ENCODE measurements at places on chromosomes 5 and 9.

GRCh38 chr5:53576674-53577073 lies 16.2 kb downstream of the NDUFS4 start:
- DNase-seq, result no peak

DNA sequence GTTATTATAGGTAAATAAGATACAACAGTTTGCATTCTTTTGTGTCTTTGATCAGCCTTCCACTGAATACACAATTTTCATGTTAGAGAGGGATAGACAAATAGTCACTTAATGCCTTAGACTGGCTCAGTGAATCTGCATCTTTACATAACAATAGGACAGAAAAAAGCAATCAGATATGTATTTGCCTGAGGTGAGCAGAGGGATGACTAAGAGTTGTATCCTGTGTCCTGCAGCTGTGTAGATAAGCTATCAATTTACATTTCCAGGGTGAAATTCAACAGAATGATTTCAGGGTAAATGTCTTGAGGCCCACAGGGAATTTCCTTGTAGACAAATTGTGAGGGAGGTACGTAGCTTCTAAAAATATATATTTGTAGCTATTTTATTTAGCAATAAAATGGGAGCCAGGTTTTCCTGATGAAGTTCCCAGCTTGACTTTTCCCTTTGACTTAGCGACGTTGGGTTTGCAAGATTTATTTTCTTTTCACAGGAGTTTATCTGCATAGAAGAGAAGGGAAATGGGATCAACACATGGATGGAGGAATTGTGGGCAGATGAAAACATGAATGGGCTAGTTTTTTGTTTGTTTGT lies 586.1 kb upstream of the CDH6 start:
- no peak for DNase-seq

DNA sequence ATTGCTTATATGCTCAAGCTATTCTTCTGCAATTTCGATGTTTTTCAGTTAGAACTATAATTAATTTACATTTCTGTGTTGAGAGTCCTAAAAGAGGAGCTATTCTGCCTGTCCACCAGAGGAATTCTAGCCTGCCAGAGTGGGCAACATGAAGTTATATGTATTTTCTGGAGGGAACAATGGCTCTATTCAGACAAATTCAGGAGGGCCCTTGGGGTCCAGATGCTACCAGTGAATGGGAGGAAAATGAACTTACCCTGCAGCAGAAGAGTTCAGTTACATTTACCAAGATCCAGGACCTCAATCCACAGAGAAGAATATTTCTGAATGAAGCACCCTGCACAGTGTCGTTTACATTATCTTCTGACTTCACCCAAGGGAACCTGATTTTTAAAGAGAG lies 80.7 kb downstream of the ITGA1 start:
- DNase-seq, result no peak

GRCh38 chr9:13269589-13270452 lies 9.7 kb downstream of the MPDZ start:
- DNase-seq, result no peak

DNA sequence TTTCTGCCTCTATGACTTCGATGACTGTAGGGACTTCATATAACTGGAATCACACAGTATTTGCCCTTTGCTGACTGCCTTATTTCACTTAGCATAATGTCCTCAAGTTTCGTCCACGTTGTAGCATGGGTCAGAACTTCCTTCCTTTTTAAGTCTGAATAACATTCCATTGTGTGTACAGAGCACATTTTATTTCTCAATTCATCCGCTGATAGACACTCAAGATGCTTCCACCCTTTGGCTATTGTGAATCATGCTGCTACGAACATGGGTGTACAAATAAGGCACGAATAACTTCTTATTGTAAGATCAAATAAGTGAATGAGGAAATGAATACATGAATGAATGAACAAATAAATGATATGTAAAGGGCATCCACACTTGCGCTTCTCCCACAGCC lies 13.0 kb downstream of the BARX1 start:
- no peak for DNase-seq

DNA sequence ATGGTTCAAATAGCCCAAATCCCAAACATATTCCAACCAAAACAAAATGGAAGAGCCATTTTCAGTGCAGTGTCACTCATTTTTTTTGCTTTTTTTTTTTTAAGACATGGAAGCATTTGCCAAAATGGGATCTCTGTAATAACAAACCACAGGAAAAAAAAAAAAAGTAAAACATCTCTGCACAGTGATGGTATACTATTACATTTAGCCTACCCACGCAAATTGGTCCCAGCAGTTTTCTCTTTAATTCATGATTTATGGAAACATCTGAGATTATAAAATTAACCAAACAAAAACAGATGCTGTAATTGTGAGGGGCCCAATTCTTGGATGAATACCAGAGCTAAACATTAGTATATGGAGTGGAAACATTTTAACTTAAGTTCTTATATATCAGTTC lies 566.6 kb downstream of the ZNF608 start:
- DNase-seq, result no peak

GRCh38 chr5:16679863-16680262 lies 63.1 kb upstream of the RETREG1 start:
- no peak for DNase-seq

- DNase-seq, result no peak
Measured at GRCh38 chr5:132267931-132268768, 10.7 kb downstream of the PDLIM4 start.

DNA sequence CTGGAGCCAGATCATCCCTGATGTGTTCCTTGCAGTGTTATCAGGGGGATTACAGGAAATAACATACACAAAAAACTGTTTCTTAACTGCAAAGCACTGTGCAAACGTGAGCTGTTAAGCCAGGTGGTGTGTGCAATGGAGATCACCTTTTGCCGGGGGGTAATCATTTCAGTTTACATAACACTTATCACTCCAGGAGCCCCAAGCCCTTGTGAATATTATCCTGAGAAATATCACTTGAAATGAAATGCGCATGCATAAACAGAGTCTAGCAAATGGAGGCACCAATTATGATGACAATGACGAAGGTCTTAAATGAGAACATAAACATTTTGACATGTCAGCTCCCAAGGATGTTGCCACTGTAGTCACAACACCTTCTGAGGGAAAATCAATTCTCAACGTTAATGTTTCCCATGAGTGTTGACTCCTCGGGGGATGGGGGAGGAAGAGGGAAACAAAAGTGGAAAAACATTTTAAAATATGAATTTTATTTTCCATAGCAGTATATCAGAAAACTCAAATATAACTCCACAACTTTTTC lies 54.5 kb upstream of the RAD23B start:
- no peak for DNase-seq

DNA sequence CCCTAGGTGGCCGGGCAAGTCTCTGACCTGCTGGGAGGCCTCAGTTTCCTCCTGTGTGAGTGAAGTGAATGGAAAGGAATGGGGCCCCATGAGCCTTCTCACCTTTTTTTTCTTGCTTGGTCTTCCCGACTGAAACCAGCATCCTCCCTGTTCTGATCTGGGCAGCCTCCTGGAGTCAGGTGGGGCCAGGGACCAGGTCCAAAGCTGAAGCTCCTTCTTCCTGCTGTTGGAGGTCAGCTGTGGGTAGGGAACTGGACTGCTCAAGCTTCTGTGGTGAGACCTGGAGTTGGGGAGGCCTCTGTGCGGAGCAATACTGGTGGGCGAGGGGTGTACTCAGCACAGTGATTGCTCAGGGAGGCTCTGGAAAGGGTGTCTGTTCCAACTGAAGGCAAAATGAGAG lies 99.7 kb downstream of the PCSK1 start:
- DNase-seq, result no peak

DNA sequence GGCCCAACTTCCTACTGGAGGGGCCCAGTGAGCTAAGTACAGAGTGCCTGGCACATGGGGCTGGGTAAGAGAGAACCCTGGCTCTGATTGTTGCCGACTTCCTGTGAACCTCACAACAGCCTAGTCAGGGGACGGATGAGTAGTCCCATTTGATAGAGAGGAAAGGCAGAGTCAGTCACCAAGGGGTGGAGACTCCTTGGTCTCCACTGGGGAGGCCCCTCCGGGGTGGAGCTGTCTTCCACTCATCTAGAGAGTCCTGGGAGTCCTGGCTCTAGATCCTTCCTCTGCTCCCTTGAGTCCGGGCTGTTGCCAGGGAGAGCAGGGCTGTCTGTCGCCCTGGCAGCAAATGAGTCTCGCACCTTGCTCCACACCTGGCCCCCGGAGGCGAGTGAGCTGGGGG lies 8.0 kb downstream of the GRK6 start:
- peak; percentile 54 for DNase-seq

- no peak for DNase-seq
Measured at GRCh38 chr5:132591145-132591544, 34.4 kb downstream of the RAD50 start.

- DNase-seq, result no peak
Measured at GRCh38 chr5:54517512-54518145, at the start of gene SNX18. SNX18 (plus strand) TSS chr5:54517759; CDS start chr5:54517953, 194 bp downstream.

DNA sequence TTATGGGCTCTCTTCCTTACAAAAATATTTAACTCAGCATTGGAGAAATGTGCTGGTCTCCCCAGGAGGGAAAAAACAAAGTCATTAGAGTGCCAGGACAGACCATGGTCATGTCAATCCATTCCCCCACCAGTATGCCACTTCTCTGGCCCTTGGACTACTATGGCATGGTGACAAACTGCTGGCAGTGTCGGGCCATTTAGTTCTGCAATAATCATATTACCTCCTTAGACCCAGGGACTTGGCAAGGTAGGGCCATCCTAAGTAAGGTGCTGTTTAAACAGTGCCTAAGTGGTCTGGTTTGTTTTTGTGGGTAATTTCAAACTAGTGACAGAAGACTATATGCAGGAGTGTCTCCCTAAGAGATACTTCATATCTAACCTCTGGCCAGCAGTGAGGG lies 177.8 kb upstream of the STK32A start:
- DNase-seq, result no peak

GRCh38 chr5:95821110-95822021 lies 1.2 kb downstream of the GLRX start:
- peak; percentile 48 for DNase-seq

DNA sequence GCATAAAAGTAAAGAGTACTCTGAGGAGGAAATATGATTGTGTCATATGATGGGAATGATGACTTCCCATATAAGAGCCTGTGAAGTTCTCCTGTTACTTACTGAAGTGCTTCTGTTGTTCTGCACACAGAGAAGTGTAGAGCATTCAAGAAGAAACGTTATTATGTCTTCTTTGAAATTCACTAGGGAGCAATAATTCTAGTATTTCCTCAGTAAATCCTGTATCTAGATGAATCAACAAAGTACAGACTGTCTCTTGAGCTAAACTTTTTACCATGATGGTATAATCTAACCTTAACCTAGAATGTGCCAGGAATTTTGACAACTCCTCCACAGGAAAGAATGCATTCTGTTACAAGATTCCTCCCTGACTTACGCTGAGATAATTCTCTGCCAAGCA lies 18.9 kb upstream of the GHR start:
- no peak for DNase-seq

GRCh38 chr9:98960409-98960808 lies 16.7 kb downstream of the COL15A1 start:
- DNase-seq, result no peak

- no peak for DNase-seq
Measured at GRCh38 chr9:7691909-7692308, 107.7 kb downstream of the DMAC1 start.

DNA sequence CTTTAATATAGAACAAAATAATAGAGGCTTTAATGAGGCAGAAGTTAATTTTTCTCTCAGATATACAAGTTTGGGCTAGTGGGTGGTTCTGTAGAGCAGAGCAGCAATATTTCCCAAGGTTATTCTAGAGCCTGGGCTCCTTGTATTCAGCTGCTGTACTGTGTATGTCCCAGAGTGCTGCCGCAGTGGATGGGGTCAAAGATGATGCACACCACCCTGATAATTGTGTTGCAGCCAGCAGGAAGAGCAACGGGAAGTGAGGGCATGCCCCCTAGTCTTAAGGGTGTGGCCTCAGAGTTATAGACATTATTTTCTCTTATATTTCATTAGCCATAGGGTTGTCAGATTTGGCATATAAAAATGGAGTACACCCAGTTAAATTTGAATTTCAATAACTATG lies 23.9 kb upstream of the KIF4B start:
- DNase-seq, result no peak

DNA sequence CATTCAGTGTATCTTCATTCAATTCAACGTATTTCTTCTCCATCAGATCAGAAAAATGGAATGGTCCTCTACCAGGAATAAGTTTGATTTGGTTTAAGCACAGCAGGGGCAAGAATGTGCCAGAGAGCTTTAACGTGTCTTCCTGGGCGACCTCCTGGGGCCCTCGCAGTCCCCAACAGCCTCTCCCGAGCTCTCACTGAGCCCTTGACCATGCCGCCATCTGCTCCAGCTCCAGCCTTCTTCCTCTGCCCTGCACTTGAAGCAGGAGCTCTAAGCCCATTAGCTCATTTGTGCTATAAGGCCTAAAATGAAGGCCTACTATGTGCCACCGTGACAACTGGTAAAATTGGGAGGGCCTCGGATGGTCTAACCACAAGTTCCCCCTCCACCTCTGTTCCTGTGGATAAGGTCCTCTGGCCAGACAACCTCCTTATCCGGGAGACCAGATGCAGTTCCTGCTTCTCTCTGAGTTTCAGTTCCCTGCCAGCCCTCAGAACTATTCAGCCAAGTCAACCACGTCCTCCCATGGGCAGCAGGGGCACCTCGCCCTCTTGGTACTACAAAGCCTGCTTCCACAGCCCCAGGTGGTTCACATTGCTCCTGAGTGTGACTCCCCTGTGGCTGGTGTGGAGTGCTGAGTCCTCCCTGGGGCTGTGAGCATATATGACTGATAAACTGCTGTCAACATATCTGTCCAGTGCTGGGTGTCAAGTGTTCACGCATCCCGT lies 35.8 kb downstream of the C5orf15 start:
- DNase-seq, result no peak

DNA sequence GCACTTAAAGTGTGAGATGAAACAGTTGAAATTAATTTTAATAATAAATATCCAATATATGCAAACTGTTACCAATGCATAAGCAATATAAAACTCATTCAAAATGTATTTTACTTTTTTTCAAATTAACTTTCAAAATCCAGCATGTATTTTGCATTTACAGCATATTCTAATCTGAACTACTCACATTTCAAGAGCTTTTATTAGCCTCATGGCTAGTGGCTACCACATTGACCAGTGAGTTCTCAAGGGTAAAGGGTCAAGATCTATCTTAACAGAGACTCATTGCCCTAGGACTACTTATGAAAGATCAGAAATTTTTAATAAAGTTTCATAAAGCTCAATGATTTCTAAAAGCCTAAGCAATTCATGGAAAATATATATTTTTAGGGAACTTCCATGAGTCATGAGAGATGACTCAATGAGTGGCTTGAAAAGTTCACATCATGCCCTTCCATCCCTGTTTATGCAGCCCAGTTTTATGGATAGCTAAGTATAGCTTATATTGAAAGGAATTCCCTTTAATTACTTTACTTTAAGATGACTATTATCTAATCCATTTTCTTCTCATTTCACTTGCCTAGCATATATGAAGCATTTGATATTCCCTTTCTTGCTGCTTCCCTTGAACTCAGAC lies 608.6 kb downstream of the SLCO4C1 start:
- peak; percentile 27 for DNase-seq

DNA sequence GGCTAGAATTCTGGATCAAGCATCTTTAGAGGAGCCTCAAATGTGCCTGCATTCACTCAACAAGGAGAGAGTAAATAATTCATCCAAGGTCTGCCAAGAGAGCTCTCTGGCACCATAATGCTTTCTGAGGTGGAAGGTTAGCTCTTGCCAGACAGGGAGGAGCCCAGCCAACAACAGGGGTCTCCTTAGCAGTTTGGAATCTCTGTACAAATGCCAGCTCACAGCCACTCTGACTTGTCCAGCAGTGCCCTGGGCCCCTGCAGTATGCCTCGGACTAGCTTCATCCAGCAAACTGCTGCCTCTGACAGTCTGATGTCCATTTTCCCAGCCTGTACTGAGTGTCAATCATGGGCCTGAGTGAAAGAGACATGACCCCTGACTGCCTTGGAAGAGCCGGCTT lies 127.2 kb upstream of the SLC44A1 start:
- no peak for DNase-seq

Data from RKO (cell line).